ENCODE measurements at places on chromosomes 16 and 17. TPM values are rescaled to one million over a fixed set of nuclear protein-coding genes. Genes with fewer than 3 reads are reported as not detected.

- H3K4me3 ChIP-seq, result no peak overlapping the region
- no peaks in the 10 kb centered on the region for H3K36me3 ChIP-seq
- no peak for DNase-seq
- H3K27ac ChIP-seq, result no peak overlapping the region
- H3K4me1 ChIP-seq, result no peaks in the 10 kb centered on the region
Measured at GRCh38 chr17:1470071-1470754, 14.2 kb upstream of the CRK start.

GRCh38 chr17:9209781-9210370 is 188.6 kb downstream of the NTN1 start:
- H3K27ac ChIP-seq, result no peak overlapping the region
- no peaks in the 10 kb centered on the region for H3K4me1 ChIP-seq
- H3K4me3 ChIP-seq, result no peak overlapping the region
- H3K27me3 ChIP-seq, result peaks cover 6% of the 10 kb centered on the region
- DNase-seq, result no peak

- no peaks in the 10 kb centered on the region for H3K27me3 ChIP-seq
- no peak for DNase-seq
- no peak overlapping the region for H3K4me3 ChIP-seq
- H3K36me3 ChIP-seq, result no peaks in the 10 kb centered on the region
- no peaks in the 10 kb centered on the region for H3K4me1 ChIP-seq
- H3K27ac ChIP-seq, result no peak overlapping the region
Measured at GRCh38 chr17:54814371-54814770, 86.3 kb upstream of the TOM1L1 start.

- no peaks in the 10 kb centered on the region for H3K4me1 ChIP-seq
- no peaks in the 10 kb centered on the region for H3K36me3 ChIP-seq
- H3K27me3 ChIP-seq, result no peaks in the 10 kb centered on the region
- DNase-seq, result no peak
Measured at GRCh38 chr17:66260688-66261087, 31.5 kb upstream of the APOH start.

DNA sequence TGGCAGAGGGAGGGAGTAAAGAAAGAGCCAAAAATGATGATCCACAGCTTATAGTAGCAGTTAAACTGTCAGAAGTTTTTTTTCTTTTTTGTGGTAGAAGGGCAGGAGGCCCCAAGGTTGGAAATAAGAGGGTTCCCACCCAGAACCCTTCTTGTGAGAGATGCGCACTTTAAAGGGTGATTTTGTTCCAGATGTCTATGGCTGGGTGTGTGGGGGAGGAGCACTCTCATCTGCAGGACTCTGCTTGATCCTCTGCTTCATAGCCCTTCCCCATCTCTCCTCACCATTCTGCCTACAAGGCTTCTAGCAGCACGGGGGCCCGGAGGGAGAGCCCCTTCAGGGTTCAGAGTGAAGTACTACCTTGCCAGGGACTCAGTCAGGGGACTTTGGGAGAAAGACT is 6.4 kb downstream of the ATXN1L start:
- no peak overlapping the region for H3K27ac ChIP-seq
- H3K4me1 ChIP-seq, result peaks cover 27% of the 10 kb centered on the region
- H3K4me3 ChIP-seq, result no peak overlapping the region
- H3K27me3 ChIP-seq, result no peaks in the 10 kb centered on the region
- H3K36me3 ChIP-seq, result peaks cover 18% of the 10 kb centered on the region

- H3K4me3 ChIP-seq, result no peak overlapping the region
- no peaks in the 10 kb centered on the region for H3K36me3 ChIP-seq
- H3K27me3 ChIP-seq, result no peaks in the 10 kb centered on the region
- H3K4me1 ChIP-seq, result no peaks in the 10 kb centered on the region
Measured at GRCh38 chr16:931626-932500, 38.9 kb downstream of the LMF1 start.

- H3K4me1 ChIP-seq, result peaks cover 50% of the 10 kb centered on the region
- peak; percentile 55 for DNase-seq
- peak overlapping the region; percentile 81 for H3K27ac ChIP-seq
- H3K36me3 ChIP-seq, result no peaks in the 10 kb centered on the region
Measured at GRCh38 chr16:14549789-14550153, 80.3 kb downstream of the PARN start.

GRCh38 chr17:14590459-14591250 is 289.8 kb downstream of the HS3ST3B1 start:
- no peaks in the 10 kb centered on the region for H3K27me3 ChIP-seq
- DNase-seq, result no peak
- no peak overlapping the region for H3K4me3 ChIP-seq
- no peaks in the 10 kb centered on the region for H3K4me1 ChIP-seq
- H3K27ac ChIP-seq, result no peak overlapping the region

GRCh38 chr16:55662644-55663031 is 6.8 kb downstream of the SLC6A2 start:
- no peaks in the 10 kb centered on the region for H3K36me3 ChIP-seq
- no peaks in the 10 kb centered on the region for H3K27me3 ChIP-seq
- no peak overlapping the region for H3K27ac ChIP-seq
- H3K4me3 ChIP-seq, result no peak overlapping the region
- peaks cover 10% of the 10 kb centered on the region for H3K4me1 ChIP-seq

DNA sequence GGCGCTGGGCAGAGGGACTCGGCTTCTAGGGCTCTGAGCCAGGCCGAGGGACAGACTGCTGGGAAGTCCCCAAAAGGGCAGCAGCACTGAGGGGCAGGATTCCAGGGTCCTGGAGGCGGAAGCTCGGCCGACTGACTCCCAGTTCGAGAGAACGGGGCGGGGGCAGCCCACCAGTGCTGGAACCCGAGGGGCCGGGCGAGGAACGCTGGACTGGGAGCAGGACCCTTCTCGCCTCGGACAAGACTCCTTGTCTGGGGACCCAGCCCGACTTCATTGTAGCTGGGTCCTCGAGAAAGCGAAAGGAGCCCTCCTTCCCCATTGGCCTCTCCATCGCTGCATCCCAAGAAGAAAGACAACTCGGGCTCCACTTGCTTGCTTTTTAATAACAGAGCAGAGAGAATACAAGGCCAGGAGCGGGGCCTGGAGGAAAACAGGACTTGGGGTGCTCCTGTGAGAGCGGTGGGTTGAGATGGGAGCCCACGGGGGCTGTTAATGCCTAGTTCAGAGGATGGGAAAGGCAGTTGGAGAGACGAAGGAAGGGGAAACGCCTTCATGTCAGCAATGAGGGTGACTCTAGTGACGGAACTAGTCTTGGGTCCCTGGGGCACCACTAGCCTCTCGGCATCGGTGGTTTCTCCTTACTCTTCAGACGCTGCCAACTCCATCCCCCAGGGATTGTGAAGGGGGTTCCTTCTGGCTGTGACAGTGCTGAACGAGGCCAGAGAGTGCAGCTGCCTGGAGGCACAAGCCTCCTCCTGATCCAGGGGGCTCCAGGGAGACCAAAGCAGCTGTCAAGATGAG is 492 bp upstream of the CAMTA2 start:
- peak overlapping the region; percentile 87 for H3K27ac ChIP-seq
- H3K36me3 ChIP-seq, result no peaks in the 10 kb centered on the region
- peak overlapping the region; percentile 96 for H3K4me3 ChIP-seq
- no peaks in the 10 kb centered on the region for H3K27me3 ChIP-seq
- H3K4me1 ChIP-seq, result peaks cover 23% of the 10 kb centered on the region

POLR3K gene
- 2.6 TPM for total RNA-seq

HID1 gene
- total RNA-seq, result 164 TPM

PRSS33 gene
- total RNA-seq, result not detected

KRTAP9-8 gene
- not detected for total RNA-seq

NUP85 gene
- 40.2 TPM for total RNA-seq

Data from body of pancreas (tissue), 4 donors.